ENCODE measurements at places on chromosomes 12 and 14.

DNA sequence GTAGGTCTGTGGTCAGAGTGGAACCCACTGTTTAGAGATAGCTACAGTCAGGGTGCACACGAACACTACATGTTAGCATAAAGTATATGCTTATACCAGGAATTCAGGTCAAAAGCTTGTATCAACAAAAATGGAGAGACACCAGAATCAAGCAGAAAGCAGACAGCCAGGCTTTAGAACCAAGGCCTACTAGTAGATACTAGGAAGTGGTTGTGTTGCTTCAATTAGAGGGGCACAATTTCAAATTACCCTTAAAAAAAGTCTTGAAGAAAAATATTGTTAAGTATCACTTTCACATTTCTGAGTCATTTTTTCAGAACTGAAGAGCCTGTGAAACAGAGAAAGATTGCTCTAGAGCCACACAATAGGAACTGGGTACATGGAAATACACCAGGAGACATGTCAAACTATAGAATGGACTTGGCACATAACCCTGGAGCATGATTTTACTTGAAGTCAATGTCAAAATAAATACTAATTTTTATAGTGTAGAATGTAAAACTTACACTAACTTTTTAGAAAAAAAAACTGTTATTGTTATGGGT is 41.6 kb downstream of the LRRC9 start:
- no peak for DNase-seq

GRCh38 chr14:104400355-104400754 is 179.2 kb upstream of the C14orf180 start:
- no peak for DNase-seq

DNA sequence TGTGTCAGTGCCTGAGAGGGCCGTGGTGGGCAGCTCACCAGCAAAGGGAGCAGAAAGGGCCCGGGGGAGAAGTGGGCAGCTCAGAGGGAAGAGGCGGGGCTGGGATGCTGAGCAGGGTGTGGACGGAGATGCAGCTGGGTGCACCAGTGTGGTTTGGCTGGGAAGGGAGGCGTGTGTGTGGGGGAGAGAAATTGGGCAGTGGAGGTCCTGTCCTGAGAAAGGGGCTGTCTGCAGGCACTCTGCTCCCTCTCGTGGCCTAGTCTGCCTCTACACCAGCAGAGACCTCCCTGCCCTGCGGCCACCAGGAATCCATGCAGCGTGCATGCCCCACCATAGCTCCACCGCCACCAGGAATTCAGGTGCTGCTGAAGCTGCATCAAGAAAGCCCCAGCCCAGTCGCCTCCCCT is 6.4 kb downstream of the TMEM121 start:
- no peak for DNase-seq

DNA sequence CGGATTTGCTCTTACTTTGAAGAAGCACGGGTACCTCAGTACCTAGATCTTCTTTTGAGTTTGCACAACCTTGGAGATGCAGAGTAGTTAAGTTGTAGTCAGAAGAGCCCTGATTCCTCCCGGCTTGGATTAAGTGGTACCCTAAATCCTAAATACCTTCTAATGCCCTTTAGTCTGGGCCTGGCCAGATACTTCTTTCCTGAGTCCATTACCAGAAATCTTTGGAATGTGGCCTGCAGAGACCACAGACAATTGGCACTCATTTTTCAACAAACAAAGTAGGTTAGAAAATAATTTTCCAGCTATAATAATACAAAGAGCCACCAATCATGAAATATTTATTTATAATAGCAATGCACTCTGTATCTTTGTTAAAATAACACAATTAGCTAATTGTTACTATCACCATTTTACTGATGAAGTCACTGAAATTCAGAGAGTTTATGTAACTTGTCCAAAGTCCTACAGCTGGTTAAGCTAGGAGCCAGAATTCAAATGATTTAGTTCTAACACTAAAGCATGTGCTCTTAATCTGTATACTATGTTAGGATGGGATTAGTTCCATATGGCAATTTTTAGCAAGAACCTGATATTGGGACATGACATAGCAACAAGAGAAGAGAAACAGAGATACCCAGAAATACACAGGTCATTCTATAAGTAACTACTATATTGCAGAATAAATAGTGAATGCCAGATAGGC is 132.1 kb upstream of the PDZRN4 start:
- DNase-seq: no peak

DNA sequence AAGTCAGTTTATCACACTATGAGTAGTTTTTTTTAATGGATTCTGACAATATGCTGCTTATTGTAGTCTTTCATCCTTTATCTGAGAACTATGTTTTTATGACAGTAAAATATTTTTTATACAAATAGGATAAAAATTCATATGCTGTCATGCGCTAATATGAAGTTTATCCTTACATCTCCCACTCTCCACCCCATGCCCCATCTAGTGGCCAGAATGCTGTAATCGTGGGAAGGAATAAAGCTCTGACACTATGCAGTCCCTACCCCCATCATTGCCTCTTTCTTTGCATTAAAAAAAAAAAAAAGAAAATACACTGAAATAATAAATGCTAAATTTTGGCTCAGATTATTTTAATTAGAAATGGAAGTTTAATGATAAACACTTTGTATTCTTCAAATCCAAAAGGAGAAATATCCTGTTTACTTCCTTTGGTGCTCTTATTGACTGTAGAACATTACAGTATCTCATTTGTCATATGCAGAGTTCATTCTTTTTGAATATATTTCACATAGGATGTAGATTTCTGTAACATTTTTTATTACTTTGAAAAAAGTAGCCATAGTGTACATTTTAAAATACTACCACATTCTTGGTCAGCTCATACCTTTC is 145.9 kb upstream of the SLCO1C1 start:
- no peak for DNase-seq

DNA sequence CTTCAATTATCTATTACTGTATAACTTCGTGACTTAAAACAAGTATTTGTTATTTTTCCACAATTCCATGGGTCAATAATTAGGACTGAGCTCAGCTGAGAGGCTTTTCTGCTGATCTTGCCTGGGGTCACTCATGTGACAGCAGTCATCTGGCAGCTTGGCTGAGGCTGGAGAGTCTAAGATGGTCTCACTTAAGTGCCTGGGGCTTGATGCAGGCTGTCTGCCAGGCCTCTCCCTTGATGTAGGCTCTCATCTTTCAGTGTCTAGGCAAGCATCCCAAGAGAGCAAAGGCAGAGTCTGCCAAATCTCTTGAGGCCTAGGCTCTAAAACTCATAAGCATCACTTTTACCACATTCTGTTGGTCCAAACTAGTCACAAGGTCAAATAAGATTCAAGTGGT is 93.2 kb downstream of the NKX2-1 start:
- DNase-seq: no peak

DNA sequence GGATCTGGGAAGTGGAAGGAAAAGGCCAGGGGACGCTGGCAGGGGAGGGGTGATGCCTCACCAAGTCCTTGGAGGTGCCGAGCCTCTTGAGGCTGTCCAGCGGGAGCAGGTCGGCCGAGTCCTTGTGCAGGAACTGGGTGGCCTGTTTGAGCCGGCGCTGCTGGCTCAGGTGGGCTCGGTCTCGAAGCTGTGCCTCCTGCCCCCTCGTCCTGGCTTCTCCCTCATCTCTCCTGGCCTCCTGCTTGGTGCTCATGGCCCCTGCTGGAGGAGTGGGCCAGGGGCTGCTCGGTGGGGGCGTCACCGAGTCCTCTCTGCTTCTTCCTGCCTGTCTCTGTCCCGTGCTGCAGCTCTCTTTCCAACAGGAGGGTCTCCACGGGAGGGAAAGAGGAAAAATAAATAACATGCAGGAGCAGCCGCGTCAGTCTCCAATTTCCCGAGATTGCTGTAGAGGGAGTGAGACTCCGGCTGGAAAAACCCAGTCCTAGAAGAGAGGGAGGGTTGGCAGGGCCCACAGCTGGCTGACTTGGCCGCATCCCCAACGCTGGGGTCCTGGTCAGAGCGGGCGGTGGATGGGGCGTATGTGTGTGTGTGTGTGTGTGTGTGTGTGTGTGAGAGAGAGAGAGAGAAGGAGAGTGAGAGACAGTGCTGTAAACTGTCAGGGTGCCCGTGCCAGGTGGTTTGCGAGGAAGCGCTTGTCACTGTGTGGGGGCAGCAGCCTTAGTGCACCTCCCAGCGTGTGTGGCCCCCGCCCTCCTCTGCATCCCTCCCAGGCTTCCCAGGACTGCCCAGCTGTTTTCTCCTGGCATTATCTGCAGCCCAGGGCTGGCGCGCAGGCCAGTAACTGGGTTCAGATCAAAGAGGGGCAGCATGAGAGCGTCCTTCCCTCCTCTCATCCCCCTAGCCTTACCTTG is at the start of gene NRIP2:
NRIP2 (minus strand) TSS at position 455 of the 911 bp plus-strand sequence; CDS start at position 403, 52 bp downstream.
- no peak for DNase-seq
